Lung (tissue), 17 donors: ENCODE measurements at places on chromosomes 6 and 20. TPM values are rescaled to one million over a fixed set of nuclear protein-coding genes. Genes with fewer than 3 reads are reported as not detected.

ZGPAT gene
- total RNA-seq = 32.9 TPM

CD40 gene
- 28.1 TPM for total RNA-seq

PTK6 gene
- 0.34 TPM for total RNA-seq

OR2B3 gene
- not detected for total RNA-seq

DEFB126 gene
- total RNA-seq = not detected

CST9L gene
- total RNA-seq = not detected
